Activated CD8-positive, alpha-beta memory T cell treated with anti-CD3 and anti-CD28 coated beads for 48 hours (primary cell): ENCODE measurements at places on chromosomes 1 and 21.

GRCh38 chr1:192632188-192632587 lies 3.8 kb upstream of the RGS13 start:
- no peak for DNase-seq

- DNase-seq = no peak
These were observed 29.1 kb downstream of the SLC2A1 start for GRCh38 chr1:42929434-42930177.

- DNase-seq = no peak
These were observed 318.5 kb upstream of the DUSP10 start for GRCh38 chr1:222060210-222060916.

DNA sequence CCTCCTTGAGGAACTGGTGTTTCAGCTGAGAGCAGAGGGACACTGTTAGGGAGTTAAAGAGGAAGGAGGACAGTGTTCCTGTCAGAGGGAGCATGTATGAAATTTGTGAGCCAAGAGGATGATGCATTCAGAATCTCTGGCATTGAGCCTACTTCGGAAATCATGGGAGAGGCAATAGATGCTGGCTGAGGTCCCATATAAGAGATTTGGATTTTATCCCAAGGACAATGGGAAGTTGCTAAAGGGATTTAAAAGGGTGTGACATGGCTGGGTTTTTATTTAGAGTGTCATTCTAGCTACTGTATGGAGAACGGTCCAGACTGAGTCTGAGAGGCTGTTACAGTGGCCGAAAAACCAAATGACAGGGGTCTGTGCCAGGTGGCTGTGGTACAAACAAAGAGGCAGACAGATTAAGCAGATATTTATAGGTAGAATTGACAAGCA lies 403.2 kb upstream of the B3GALT2 start:
- DNase-seq = no peak

GRCh38 chr1:156143765-156144489 lies 9.5 kb upstream of the SEMA4A start:
- no peak for DNase-seq

GRCh38 chr1:80462006-80462405 lies 1338.7 kb upstream of the ADGRL2 start:
- no peak for DNase-seq

DNA sequence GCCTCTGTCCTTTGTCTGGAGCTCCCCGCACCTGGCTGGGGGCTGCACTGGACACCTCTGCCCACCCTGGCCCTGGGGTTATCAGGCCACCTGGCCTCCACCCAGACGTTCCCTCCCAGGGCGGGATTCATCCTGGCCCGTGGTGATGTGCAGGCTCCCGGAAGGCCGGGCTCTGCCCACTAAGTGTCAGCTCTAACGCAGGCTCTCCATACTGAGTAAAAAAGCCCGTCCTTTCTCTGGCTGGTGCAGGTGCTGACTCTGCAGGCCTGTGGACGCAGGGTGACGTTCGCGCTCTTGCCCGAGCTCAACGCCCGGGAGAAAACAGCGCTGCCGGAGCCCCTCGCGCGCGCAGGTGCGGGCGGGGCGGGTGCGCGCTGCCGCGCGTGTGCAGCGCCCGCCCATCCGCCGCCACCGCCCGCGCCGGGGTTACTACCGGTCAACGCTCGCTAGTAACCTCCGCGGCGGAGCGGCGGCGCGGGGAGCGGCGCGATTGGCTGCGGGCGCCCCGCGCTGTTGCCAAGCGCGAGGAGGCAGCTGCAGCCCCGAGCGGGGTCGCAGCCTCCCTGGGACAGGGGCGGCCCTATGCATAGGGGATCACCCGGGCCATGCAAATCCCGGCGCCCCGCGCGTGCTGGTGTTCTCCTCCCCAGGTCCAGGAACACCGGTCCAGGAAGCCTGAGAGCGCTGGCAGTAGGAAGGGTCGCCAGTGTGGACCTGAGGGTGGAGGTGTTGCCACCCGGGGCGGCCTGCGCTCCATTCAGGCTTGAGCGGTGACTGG lies 15.7 kb downstream of the ABCG1 start:
- DNase-seq = peak; percentile 37

DNA sequence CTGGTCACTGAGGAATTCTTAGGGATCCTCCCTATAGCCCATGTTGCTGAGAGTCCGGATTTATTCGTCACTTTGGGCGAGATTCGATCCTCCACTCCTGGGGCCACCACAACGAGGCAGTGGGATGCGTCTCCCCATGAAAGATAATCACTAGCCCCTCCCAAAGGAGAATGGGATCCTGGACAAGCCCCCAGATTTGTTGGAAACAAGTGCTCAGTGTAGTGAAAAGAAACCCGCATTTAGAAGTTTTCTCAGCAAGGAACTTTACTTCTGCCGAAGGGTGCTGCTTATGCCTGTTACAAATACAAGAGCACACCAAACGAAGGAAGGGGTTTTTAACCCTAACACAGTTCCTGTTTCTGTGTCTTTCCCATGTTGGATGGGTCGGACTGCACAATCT lies 83.3 kb downstream of the ZFYVE9 start:
- DNase-seq = no peak

- no peak for DNase-seq
These were observed 17.4 kb downstream of the KIAA0319L start for GRCh38 chr1:35539824-35540261.

DNA sequence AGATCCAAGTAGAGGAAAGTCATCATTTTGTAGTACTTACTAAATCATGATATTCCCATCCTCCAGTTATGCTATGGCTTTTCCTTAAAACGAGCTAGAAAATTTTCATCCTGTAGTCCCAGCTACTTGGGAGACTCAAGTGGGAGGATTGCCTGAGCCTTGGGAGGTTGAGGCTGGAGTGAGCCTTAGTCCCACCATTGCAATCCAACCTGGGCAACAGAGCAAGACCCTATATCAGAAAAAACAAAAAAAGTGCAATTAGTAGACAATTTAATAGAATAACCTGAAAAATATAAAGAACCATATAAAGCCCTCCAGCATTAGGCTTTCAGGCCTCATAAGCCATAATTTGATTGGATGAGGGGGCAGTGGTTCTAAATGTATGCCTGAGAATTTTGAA lies 6.8 kb downstream of the UCK2 start:
- no peak for DNase-seq

DNA sequence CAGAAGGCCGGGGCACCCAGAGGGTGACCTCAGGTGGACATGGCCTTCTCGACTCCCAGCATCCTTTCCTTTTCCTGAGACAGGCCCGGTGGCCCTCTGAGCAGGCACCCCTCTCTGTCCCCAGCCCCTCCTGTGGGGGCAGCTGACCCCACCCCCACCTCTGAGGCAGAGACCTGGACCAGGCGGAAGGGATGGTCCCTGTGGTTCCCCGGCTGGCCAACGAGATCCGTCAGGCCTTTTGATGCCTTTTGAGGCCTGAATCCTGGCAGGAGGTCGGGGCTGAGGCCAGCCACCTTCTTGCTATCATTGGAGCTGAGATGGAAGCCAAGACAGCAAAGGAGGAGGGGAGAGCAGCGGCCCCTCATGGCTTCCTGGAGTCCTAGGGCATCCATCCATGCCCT lies 50.2 kb upstream of the ACTRT2 start:
- no peak for DNase-seq

- no peak for DNase-seq
These were observed 211.1 kb downstream of the PBX1 start for GRCh38 chr1:164770131-164770529.

DNA sequence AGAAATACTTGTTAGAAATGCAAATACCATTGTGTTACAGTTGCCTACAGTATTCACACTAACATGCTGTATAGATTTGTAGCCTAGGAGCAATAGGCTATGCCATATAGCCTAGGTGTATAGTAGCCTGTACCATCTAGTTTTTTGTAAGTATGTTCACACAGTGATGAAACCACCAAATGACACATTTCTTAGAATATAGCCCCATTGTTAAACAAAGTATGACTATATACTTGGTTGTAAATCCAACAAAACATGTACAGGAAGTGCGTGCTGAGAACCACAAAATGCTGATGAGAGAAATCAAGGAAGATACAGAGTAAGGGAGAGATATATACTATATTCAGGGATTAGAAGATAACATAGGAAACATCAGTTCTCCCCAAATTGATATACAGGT lies 92.2 kb downstream of the POU2F1 start:
- no peak for DNase-seq

- no peak for DNase-seq
These were observed 602.3 kb downstream of the NUF2 start for GRCh38 chr1:163924041-163924440.

DNA sequence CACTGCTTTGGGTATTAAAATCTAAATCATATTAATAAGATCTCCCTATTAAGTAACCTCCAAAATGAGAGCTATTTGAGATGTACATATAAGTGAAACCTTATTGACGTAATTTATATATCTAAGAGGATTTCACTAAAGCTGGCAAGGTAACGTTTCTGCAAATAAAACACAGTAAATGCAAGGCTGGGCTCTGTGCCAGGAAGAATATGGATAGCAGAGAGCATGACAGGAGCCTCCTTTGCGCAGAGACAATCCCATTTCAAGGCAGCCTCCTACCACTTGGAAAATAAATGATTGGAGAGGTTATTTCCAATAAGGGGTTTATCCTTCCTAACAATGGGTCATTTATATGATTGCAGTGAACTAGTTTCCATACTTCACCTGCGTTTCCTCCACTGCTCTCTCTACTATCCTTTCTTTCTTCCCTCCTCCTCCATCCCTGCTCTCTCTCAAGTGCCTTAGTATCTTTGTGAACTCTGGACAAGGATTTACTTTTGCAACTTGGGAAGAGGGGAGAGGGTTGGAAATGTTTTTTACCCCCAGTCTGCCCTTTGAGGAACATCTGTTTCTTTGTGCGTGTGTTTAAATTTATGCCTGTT lies 3.0 kb upstream of the NFIA start:
- no peak for DNase-seq

GRCh38 chr1:86137436-86137835 lies 19.1 kb downstream of the COL24A1 start:
- DNase-seq = no peak

DNA sequence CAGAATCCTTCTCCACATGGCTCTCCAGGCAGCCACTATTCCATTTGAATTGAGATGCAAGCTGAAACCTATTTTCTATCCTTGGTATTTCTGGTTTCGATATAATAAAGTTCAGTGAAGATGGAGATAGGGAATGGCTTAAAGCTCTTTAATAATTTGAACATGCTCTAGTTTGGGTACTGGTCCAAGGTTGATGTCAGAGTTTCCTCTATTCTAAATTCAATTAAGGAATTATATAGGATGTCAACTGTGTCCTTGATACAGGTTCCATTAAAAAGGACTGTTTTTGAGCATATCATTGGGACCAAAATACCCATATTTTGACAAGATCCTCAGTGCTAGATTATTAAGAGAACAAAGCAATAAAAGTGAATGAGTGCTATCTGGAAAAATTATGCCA lies 245.3 kb downstream of the SPATA17 start:
- DNase-seq = no peak

- DNase-seq = no peak
These were observed 28.2 kb downstream of the GPR88 start for GRCh38 chr1:100565937-100566699.

DNA sequence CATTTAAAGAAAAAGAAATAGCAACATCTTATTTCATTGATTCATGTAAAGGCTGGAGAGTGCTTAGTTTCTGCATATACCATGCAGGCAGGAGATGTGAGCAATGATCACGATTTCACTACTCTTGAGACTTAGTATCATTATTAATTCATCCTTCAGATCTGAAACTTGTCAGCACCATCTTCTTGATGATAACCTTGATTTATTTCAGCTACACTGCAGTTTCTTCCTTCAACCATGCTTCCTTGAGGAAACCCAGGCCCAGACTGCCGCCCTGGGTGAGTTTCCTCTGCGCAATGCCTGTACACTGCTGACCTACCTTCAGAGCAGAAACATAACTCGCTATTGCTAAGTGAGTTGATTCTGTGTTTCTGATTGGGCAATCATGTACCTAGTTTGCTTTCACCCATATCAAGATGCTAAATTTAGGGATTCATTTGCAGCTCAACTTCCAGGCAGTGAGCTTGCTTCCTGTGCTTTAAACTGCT lies 13.5 kb upstream of the BCL10 start:
- DNase-seq = no peak

GRCh38 chr1:54118704-54119103 lies 34.1 kb downstream of the CDCP2 start:
- no peak for DNase-seq

- no peak for DNase-seq
These were observed 18.1 kb downstream of the CAMTA1 start for GRCh38 chr1:6803357-6803756.

GRCh38 chr1:60960891-60961461 lies 121.4 kb upstream of the NFIA start:
- DNase-seq = no peak

DNA sequence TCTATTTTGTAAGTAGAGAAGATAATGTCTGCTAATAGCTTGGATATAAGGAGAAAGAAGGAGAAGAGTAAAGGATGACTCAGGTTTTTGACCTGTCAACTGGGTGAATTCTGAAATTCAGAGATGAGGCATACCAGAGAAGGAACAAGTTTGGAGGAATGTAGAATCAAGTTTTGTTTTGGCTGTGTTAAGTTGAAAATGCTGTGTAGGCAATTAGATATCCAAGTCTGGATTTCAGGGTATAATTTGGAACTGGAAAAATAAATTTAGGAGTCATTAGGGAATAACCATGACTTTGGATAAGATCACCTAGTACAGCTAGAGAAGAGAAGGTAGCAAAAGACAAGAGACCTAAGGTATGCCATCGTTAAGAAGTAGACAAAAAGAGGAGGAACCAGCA lies 22.4 kb upstream of the GNG4 start:
- no peak for DNase-seq

GRCh38 chr1:248792342-248792741 lies 33.4 kb downstream of the SH3BP5L start:
- no peak for DNase-seq

DNA sequence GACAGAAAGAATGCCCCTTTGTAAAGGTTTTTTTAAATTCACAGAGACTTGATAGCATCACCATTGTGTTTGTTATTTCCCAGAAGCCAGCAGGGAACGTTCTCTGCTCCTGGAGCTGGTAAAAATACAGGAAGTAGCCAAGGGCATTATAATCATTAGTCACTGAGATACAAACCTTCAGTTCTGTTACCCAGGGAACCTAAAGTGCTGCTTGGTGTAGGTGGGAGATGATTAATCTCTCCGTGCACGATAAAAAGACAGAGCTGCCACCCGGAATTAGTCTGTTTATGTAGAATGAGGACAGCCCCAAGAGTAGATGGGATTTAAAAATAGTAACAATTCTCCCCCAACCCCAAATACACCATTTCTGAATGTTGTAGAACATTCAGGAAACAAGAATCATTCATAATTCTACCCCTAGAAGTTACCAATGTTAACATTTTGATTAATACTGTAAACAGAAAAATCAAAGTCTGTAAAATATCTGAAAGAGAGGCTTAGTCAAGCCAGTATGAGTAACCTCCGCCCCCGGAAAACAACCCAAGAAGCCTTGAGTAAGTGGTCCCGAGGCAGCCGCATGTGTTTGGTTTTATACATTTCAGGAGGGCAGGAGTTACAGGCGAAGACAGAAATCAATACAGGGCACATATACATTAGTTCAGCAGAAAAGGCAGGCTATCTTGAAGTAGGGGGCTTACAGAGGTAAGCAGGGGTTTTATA lies 45.3 kb upstream of the CTBS start:
- DNase-seq = peak; percentile 52
